ENCODE measurements at places on chromosomes 2 and 18.
A peak's percentile ranks its signal among the peaks of the same experiment; 100 is the strongest.

DNA sequence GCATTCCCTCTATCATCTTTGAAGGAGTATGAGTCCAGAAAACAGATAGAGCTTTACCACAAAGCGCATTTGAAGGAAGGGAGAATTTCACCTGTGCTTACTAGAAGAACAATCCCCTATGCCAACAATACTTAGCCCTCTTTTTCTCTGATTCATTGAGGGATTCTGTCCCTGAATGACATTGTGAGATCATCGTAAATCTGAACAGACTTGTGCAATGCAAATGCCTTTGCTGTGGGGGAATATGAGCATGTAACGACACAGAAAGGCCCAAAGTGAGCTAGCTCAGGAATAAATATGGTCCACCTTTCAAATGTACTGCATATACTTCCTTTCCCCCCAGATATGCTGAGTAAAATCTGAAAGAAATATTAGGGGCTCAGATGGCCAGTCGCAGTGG lies 67.6 kb downstream of the SCN1A start:
- no peak for DNase-seq

- peak; percentile 23 for DNase-seq
Observed at GRCh38 chr2:152861349-152861942, 143.0 kb downstream of the ARL6IP6 start.

- no peak for DNase-seq
Observed at GRCh38 chr2:131115752-131116151, 10.6 kb downstream of the PLEKHB2 start.

- no peak for DNase-seq
Observed at GRCh38 chr2:100742277-100743254, 77.4 kb upstream of the NPAS2 start.

GRCh38 chr2:230658877-230659652 lies 53.6 kb upstream of the CAB39 start:
- no peak for DNase-seq

GRCh38 chr2:108364676-108365297 lies 13.0 kb upstream of the SULT1C4 start:
- DNase-seq, result no peak

DNA sequence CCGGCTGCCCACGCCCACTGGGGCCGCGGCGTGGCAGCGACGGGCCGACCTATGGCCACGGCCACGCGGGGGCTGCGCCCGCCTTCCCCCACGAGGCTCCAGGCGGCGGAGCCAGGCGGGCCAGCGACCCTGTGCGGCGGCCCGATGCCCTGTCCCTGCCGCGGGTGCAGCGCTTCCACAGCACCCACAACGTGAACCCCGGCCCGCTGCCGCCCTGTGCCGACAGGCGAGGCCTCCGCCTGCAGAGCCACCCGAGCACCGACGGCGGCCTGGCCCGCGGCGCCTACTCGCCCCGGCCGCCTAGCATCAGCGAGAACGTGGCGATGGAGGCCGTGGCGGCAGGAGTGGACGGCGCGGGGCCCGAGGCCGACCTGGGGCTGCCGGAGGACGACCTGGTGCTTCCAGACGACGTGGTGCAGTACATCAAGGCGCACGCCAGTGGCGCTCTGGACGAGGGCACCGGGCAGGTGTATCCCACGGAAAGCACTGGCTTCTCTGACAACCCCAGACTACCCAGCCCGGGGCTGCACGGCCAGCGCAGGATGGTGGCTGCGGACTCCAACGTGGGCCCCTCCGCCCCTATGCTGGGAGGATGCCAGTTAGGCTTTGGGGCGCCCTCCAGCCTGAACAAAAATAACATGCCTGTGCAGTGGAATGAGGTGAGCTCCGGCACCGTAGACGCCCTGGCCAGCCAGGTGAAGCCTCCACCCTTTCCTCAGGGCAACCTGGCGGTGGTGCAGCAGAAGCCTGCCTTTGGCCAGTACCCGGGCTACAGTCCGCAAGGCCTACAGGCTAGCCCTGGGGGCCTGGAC lies 253.2 kb downstream of the GLI2 start:
- no peak for DNase-seq

- no peak for DNase-seq
Observed at GRCh38 chr2:44237221-44237620, 38.1 kb upstream of the SLC3A1 start.

DNA sequence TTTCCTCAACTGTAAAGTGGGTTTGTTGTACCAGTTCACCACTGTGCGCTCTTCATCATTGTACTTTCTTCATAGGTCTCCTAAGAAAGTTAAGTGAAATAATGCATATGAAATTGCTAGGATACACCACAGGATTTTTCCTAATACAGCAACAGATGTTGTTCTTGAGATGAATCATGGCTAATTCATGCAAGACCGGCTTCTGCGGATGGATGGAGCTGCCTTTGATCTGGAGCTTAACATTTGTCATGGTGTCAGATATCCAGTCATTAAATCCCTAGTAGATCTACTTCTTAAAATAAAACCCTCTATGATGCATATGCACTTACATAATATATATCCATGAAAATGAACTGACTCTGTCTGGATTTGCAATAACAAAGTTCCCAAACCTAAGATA lies 114.1 kb downstream of the COL6A3 start:
- DNase-seq, result no peak

- DNase-seq, result no peak
Observed at GRCh38 chr2:83574614-83575013, 884.5 kb downstream of the SUCLG1 start.
